NCI-H774 (cell line): ENCODE measurements at places on chromosomes 3 and 15.
A peak's percentile ranks its signal among the peaks of the same experiment; 100 is the strongest.

GRCh38 chr15:44471885-44472455 lies 44.5 kb downstream of the CTDSPL2 start:
- DNase-seq = no peak

- no peak for DNase-seq
Measured at GRCh38 chr3:118548434-118548833, 486.2 kb downstream of the IGSF11 start.

DNA sequence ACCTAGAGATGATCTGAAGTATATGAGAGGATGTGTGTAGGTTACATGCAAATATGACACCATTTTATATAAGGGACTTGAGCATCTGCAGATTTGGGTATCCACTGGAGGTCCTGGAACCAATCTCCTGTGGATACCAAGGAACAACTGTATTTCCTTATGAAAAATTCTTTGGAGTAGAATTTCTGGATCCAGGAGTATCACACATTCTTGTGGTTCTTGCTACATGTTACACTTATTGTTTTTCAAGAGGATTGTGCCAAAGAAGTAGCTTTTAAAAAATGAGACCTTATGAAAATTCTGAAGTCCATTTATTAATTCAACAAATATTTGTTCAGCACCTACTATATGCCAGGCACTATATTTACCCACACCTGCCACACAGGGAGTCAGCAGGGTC lies 15.7 kb upstream of the TBC1D23 start:
- DNase-seq = no peak

GRCh38 chr3:69425249-69425648 lies 39.4 kb upstream of the FRMD4B start:
- no peak for DNase-seq

GRCh38 chr3:47310391-47310790 lies 27.6 kb downstream of the KLHL18 start:
- DNase-seq = no peak

GRCh38 chr15:36911322-36911944 lies 188.9 kb downstream of the MEIS2 start:
- DNase-seq = peak; percentile 43
